M059J (cell line): ENCODE measurements at places on chromosomes 3 and 15. TPM values are rescaled to one million over a fixed set of nuclear protein-coding genes. Genes with fewer than 3 reads are reported as not detected.
A peak's percentile ranks its signal among the peaks of the same experiment; 100 is the strongest.

DNA sequence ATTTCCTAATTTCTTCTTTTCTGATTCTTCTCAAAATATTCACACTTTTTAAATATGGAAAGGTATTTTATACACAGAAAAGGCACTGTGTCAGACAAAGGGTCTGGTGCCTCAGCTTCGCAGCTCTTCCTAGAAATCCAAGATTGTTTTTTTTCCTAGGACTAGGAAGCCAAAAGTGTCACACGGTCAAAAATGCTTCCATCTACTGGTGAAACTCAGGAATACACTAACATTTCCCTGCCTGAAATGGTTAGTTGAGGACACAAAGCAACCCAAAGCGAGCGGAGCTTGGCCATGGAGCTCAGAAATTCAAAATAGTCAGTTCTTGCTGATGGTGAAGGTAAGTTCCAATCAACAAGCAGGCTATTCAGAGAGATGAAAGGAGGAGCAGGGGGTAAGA lies 426.5 kb upstream of the RASGRP1 start:
- peak; percentile 73 for DNase-seq

- no peak for DNase-seq
Observed at GRCh38 chr3:179432021-179432420, 19.2 kb downstream of the GNB4 start.

- peak; percentile 73 for DNase-seq
Observed at GRCh38 chr3:15276028-15276724, 56.2 kb downstream of the SH3BP5 start.

DNA sequence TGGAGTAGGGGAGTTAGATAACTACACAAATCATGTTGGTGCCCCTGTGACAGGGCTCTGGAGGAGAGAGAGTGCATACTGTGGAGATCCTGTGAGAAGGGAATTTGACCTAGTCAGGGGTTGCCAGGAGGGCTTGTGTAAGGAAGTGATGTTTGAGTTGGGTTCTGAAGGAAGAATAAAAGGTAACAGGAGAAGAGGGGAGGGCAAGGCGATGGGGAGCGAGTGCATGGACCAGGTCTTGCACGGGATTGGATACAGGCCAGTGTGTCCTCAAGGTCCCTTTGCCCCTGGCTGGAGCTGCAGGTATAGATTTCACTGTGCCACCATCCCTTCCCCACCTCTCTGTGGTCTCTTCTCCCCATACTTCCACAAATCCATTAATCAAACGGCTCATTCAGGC lies 83.9 kb downstream of the RGMA start:
- no peak for DNase-seq

- DNase-seq = peak; percentile 54
Observed at GRCh38 chr3:46209746-46210470, 1.8 kb upstream of the CCR1 start.

The ESYT3 gene
- total RNA-seq = 0.15 and 0.52 TPM in 2 replicates

DNA sequence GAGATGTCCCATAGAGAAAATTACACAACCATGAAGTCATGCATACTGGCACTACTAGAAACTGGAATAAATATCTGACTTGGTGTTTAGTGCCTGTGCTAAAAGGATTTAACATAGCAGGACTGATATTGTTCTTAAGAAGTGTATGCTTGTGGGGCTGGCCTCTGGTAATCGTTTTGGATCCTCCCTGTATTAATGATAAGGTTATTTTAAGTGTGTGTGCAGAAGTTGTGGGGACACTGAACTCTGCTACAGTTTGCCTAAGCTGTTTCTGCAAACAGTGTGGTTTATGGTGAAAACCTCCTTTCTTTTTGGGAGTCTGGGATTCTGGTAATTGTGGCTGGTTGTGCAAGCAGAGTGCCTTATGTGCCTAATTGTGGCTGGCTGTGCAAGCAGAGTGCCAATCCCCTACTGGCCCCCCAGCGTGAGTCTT lies 120.8 kb downstream of the CLASP2 start:
- DNase-seq = no peak

- DNase-seq = no peak
Observed at GRCh38 chr3:9448643-9449042, 51.2 kb downstream of the SETD5 start.

GRCh38 chr3:3603351-3603750 lies 195.9 kb upstream of the LRRN1 start:
- DNase-seq = peak; percentile 50

GRCh38 chr15:71096676-71097075 lies 18.6 kb upstream of the THSD4 start:
- peak; percentile 83 for DNase-seq

DNA sequence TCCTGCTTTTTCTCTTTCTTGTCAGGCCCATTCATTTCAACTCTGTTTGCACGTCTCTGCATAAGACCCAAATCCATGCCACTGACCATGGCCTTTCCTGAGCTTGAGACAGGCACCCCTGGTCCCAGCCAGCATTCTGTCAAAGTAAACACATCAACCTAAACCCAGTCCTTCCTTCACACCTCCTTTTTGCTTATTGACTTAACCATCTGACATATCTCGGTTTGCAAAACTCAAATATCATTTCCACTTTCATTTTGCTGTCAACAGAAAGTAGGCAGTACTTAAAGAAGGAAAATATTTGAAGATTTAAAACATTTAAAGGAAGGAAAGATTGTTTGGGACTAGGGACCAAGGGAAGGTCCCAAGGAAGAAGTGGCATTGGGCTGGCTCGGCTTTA lies 48.2 kb upstream of the KBTBD8 start:
- no peak for DNase-seq

The DISP2 gene
- 0.49 and 2.4 TPM in 2 replicates for total RNA-seq

DNA sequence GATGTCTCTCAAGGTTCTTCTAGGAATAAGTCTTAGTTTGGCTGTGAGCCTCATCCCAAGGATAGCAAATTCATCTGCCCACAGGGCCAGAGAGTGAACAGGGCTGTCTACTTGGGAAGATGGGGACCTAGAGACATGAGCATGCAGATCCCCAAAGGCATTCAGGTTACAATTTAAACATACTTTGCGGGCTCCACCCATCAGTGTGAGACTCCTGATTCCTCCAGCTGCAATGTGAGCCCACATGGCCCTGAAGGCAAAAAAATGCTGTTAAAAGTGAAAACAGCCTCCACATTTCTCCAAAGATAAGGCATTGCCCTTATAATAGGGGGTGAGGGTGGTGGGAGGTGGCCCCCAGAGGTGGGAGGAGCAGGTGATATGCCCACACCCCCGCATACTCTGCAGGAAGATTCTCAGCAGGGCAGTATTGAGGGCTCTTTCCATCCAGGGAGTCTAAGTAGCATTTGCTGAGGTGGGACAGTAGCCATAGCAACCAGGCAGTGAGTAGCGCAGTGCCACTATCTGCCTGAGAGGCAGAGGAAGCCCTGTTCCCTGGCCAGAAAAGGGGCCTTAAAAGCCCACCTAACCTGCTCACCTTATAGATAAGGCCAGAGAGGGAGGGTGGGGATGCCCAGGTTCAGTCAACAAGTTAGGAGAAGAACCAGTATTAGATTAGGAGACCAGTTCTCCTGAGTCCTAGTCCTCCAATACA lies 31.2 kb downstream of the TGM4 start:
- DNase-seq = no peak

The SAMD7 gene
- total RNA-seq = not detected in 2 replicates

DNA sequence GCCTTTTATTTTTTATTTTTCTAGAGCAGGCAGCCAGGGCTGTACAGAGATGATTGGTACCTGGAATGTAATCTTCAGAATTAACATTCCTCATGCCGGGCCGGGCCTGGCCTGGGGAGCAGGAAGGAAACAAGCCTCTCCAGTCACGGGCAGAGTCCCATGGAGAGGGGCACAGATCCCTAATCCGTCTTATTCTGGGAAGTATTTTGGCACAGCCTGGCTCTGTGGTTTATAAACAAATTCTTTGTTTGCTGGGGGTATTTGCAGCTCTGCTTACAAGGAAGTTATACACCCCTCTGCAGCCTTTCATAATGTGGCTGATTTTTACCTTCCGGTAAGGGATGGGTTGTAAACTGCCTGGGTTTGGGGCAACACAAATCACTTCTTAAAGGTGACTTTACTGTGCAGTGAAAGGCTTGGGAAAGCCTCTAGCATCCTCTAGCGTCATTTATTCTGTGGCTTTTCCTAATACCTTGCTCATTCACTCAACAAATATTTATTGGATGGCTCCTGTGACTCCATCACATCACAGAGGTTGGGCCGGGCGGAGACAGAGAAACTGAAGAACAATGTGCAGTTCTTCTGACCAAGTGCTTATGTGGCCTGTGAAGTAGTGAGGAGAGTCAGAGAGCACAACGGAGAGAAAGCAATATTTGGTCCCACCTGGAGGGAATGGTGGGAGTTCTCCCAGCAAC lies 2.7 kb downstream of the SLC6A20 start:
- DNase-seq = peak; percentile 54

The RNF13 gene
- total RNA-seq = 37.3 and 38.2 TPM in 2 replicates

The GOLGA6L9 gene
- total RNA-seq = 0.12 and 0.54 TPM in 2 replicates

The RPL15 gene
- 1,600 and 2,297 TPM in 2 replicates for total RNA-seq

- no peak for DNase-seq
Observed at GRCh38 chr3:172276103-172276502, 172.2 kb downstream of the GHSR start.

The HTR3E gene
- not detected in 2 replicates for total RNA-seq

The GOLGA8N gene
- 0.15 and 0.49 TPM in 2 replicates for total RNA-seq

The CTXN2 gene
- 0.20 TPM in 1 of 2 replicates, not detected in the other for total RNA-seq

The DAPK2 gene
- 7.3 and 8.0 TPM in 2 replicates for total RNA-seq

The TNIK gene
- 12.7 and 26.3 TPM in 2 replicates for total RNA-seq
